ENCODE measurements at places on chromosomes 5 and 9.

DNA sequence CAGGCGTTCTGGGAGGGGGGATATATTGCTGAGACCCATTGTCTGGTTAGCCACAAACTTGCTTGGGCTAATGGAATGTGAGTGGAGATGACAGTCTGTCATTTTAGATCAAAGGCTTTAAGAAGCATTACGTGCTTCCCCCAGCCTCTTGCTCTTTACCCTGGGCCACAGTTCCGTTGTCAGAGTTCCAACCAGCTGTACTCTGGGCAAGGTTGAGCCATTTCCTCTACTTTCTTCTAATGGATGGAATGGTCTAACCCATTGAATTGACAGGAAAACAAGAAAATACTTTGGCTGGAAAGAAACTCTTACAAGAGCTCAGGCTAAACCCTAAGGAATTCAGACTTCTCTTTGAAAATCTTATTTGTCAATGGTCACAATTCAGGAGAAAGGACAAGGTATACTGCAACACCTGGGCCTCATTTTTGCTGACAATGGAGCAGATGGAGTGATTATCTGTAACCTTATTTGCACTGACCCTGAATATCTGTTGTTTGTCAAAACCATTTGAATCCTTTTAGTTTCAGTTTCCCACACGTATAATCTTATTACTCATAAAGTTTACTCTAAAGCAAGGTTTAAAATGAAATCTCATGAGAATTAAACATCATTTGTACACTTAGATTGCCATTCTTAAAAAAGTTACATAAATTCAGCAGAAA lies 231.4 kb downstream of the PDE4D start:
- DNase-seq = no peak

GRCh38 chr5:27316271-27316650 lies 277.9 kb upstream of the CDH9 start:
- DNase-seq = no peak

- no peak for DNase-seq
Observed at GRCh38 chr5:84085387-84086041, 299.2 kb downstream of the EDIL3 start.

DNA sequence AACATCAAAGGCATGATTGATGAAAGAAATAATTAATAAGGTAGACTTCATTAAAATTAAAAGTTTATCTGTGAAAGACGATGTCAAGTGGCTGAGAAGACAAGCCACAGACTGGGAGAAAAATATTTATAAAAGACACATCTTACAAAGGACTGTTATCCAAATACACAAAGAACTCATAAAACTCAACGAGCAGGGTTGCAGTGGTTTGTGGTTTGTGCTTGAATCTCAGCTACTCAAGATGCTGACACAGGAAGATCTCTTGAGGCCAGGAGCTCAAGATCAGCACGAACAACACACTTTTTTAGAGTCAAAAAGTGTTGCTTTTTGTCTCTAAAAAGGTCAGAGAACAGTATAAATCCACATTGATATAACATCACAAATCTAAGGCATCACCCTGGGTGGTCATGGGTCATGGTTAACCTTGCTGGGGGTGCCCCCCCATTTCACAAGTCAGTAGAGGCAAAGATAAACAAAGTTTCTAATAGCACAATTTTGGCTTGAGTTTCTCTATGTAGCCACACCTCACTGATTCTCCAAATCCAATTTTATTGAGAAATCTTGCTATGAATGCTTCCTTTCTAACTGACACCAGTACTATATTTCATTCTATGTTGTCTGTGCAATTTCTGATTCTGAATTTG lies 342.9 kb upstream of the RPS23 start:
- no peak for DNase-seq

- DNase-seq = no peak
Observed at GRCh38 chr5:139271201-139272027, 22.1 kb upstream of the MATR3 start.

DNA sequence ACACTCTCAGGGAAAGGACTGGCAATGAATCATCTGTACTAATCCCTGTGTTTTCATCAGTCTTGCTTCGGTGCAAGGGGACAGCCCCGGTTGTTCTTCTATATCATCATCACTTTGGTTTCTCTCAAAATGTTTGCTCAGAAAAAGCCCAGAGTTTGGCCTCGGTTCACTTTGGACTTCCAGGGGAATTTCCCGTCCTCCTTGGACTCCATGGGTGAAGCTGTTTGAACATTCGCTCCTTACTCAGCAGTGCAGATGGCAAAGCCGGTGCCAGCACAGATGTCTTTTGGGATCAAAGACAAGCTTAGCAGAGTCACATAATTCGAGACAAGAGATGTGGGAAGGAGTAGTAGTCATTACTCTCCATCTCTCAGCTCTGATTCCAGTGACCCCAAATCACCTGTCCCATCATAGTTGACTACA lies 69.8 kb upstream of the TNFSF8 start:
- no peak for DNase-seq

- no peak for DNase-seq
Observed at GRCh38 chr5:78503958-78504653, 143.7 kb downstream of the SCAMP1 start.

DNA sequence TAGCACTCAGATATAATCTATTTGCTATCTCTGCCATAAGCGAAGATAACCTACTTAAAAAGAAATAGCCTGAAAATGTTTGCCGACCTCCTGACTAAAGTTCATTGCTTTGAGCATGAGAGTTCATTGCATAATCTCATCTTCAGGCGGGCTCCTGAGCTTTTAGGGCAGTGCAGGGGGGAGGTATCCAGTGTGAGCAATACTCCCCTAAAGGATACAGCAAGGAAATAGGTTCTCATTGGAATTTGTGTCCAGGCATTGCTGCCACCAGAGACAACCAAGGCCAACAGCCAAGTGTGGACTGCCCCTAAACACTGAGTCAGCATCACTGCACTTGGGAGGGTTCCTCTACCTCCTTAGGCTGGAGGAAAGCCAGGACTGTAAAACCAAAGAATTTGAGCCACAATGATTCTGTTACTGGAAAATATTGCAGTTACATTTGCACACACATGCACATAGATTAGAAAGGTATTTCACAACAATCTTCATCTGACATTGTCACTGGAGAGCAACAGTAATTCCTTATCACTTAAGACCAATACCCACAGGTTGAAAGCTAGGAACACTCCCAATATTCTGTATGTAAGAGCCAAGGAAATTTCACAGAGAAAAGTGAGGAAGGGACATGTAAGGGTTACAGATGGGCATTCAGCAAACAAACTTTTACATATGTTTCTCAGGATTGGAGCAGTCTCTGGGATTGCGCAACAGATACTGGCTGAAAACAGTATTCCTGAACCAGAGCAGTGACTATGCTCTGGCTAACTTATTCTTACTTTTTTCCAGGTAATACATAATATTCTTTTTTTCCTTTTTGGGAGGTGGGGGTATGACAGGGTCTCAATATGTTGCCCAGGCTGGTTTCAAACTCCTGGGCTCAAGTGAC lies 98.6 kb upstream of the TLE1 start:
- DNase-seq = no peak

- DNase-seq = no peak
Observed at GRCh38 chr5:155211764-155212163, 198.2 kb downstream of the KIF4B start.

DNA sequence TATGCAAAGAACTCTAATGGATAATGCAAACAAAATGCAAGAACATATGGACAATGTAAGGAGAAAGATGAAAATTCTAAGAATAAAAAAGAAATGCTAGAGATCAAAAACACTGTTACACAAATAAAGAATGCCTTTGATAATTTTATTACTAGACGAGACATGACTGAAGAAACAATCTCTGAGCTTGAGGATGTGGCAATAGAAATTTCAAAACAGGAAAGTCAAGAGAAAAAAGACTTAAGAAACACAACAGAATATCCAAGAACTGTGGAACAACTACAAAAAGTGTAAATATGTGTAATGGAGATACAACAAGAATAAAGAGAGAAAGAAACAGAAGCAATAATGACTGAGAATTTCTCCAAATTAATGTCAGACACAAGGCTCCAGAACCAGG lies 140.5 kb upstream of the ACOT12 start:
- no peak for DNase-seq

DNA sequence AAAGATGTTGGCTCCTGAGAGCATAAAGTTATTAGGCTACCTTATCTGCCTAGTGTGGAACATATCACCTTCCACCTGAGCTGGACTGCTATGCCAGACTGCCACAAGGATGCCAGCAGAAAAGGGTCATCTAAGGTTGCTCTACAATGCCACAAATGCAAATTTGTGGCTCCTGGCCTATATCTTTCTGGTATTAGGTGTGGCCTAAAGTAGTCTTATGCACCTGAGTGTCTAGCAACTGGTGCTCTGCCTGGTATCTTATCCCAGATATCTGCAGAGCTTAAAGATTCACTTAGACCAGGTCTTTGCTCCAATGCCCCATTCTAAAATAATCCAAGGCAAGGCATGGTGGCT lies 34.7 kb downstream of the DTWD2 start:
- no peak for DNase-seq

DNA sequence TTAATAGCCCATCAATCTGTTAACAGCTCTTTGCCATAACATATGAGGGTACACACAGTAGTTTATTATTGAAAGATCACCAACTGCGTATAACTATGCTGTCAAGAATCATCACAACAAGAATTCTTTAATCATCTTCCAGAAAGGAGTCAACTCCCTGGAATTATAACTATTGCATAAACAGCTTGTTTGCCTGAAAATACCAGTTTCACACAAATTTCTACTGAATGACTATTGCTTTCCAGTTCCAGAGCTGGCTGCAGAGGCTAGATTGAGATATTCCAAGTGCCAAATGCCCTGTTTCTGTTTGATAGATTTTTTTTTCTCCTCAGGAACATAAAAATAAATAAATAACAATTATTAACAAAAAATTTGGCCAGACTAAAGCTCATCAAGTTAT lies 444.7 kb downstream of the TLE1 start:
- no peak for DNase-seq

DNA sequence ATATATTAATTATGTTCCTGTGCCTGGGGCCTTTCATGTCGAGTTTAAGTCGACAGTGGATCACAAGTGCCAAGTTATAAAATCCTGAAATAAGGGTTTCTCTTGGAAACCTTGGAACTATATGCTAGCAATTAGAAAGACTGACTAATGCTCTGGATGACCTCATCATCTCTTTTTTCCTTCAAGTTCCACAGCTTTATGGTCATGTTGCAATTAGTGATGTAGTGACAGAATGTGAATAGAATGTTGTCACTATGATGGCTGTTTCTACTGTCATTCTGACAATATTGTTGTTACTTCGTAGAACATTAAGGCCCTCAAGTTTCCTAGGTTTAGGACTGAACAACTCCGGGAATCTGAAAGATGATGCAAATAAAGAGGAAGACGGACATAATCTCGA lies 368.0 kb upstream of the SEMA6A start:
- no peak for DNase-seq

GRCh38 chr5:14364576-14365472 lies 216.8 kb upstream of the OTULINL start:
- DNase-seq = no peak

- peak; percentile 37 for DNase-seq
Observed at GRCh38 chr9:35611230-35611797, 6.3 kb downstream of the TESK1 start.

GRCh38 chr5:8908055-8908683 lies 637.7 kb downstream of the SEMA5A start:
- no peak for DNase-seq

DNA sequence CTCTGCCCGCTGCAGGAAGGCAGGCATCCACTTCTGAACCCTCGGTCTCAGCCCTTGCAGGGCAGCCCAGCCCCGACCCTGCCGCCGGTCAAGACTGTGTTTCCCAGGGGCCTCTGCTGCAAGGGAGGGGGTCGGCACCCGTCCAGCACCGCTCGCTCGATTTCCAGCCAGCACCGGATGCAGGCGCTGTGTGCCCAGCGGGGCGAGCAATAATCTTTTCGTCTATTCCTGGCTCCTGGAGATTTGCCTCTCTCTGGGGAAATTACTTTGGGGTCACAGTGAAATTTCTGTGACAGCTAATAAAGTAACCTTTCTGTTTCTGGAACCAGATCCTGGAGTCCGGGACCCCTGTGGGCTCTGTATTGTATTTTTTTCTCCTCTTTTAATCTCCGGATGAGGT lies 155.3 kb downstream of the COL23A1 start:
- DNase-seq = no peak

- DNase-seq = no peak
Observed at GRCh38 chr9:134059661-134060395, 8.0 kb downstream of the BRD3 start.

DNA sequence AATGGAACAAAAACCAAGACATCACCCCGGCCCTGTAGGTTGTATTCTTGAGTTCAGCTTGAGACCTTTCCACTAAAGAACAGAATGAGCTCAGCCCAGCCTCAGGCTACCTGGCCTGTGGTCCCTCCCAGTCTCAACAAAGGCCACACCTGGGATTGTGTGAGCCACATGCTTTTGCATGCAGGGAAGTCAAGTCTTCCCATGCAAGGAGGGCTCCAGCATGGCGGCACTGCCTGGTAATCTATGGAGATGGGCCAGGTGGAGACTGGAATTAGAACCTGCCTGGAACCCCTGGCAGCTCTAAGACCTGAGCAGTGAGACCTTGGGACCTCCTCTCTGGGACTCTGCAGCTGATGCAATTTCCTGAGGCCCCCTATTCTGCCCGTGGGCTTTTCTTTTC lies 49.4 kb upstream of the OTULINL start:
- DNase-seq = no peak

- DNase-seq = no peak
Observed at GRCh38 chr5:101717721-101718120, 578.4 kb downstream of the SLCO4C1 start.

- DNase-seq = no peak
Observed at GRCh38 chr9:91902475-91903125, 47.4 kb downstream of the ROR2 start.

DNA sequence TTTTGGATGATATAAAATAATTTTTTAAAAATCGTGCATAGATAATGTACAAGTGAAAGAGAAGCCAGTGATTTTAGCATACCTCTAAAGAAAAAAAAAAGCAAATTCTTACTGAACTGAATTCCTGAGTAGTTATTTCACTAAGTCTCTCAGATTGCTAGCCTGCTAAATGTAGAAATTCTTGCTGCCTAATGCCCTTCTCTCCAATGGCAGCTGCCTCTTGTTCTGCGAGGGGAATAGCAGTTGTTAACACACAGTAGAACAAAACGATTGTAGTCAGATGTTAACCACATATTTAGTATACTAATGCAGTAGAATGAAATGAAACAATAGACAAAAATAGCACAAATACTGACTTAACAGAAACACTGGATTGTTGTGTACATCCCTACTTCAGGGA lies 26.8 kb downstream of the SMAD5 start:
- no peak for DNase-seq

Measured in activated effector memory CD4-positive, alpha-beta T cell treated with Interleukin-2 at 50 U/mL for 16 hours (primary cell).